Foreskin fibroblast (primary cell): ENCODE measurements at places on chromosomes 5 and 9.

- DNase-seq: no peak
Observed at GRCh38 chr5:177526791-177527190, 10.0 kb upstream of the DDX41 start.

DNA sequence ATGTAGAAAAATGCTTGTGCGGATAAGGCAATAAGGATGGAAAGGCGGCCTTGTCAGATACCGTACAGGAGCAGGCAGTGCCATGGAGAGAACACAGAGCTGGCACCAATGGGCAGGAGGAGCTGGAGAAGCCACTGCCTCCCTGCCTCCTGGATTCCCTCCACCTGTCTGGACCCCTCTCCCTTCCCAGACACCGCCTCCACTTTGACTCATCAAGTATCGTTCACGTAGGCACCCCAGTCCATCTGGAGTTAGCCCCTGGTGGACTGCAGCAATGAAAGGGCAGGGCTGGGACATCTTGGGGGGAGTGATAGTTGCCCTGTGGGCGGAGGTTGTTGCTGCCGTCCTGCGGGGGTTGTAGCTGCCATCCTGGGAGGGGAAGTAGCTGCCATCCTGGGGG, 232.0 kb downstream of the ROR2 start:
- DNase-seq: no peak

DNA sequence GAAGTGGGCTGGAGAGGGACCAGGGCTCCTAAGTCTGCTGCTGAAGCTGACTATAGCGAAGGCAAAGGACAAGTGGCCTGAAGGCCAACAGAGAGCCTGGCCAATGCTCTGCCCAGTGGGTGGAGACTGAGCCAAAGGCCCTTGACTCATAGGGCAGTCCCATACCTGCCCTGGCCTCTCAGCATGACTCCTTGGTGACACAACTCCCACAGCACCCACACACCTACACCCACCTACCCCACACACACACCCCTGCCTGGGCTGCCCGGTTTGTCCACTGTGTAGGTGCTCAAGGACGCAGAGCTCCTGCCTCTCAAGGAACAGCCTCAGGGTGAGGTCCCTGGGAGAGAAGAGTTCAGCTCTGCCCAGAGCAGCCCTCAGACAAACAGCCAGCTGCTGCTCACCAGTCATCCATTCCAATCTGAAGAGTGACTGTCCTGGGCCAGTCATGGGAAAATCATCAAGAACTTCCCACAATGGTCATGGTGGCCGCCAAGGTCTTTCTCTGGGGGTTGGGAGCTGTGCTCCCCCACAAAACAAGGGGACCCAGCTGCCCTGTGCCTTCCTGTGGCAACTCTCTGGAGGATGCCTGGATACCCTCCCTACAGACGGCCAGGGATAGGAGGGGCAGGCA, 5.0 kb downstream of the TNIP1 start:
- no peak for DNase-seq

- no peak for DNase-seq
Observed at GRCh38 chr9:84811072-84811750, 141.7 kb downstream of the NTRK2 start.

DNA sequence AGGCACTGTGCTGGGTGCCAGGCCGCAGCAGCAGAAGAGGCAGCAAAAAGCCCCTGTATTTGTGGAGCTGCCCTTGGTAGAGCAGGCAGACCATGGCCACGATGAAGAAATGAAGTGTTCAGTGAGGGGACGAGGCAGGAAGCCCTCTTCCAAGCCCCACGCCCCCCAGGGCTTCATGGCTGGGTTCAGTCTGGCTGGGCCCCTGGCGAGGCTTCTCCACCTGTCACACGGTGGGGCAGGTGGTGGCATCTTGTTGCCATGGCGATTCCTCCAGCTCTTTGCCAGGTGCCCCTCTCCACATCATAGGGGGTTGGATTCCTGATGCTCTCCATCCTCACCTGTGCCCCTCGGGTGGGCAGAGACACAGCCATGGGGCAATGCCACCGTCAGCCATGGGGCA, 21.5 kb downstream of the ADGRD2 start:
- DNase-seq: no peak

GRCh38 chr5:176741561-176742211, 68.7 kb upstream of the UNC5A start:
- no peak for DNase-seq

GRCh38 chr5:179294131-179294780, 51.0 kb downstream of the ADAMTS2 start:
- no peak for DNase-seq

- DNase-seq: peak; percentile 42
Observed at GRCh38 chr9:96382175-96382574, 1.3 kb downstream of the SLC35D2 start.

GRCh38 chr5:24854350-24854749, 209.6 kb upstream of the CDH10 start:
- no peak for DNase-seq

- DNase-seq: no peak
Observed at GRCh38 chr9:69885474-69885929, 64.9 kb downstream of the CFAP95 start.

DNA sequence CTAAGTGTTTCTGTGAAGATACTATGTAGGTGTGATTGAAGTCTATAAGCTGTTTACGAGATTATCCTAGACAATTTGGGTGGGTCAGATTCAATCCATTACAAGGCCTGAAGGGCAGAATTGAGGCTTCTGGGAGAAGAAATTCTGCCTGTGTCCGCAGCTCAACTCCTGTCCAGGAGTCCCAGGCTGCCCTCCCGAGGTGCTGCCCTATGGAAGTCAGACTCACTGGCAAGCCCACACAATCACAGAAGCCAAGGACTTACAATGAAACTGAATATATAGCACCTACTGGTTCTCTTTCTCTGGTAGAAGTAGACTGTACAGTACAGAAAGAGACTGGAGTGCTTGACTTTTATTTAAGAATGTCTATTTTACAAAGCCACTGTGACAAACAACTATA, 74.5 kb downstream of the EPB41L4A start:
- no peak for DNase-seq

DNA sequence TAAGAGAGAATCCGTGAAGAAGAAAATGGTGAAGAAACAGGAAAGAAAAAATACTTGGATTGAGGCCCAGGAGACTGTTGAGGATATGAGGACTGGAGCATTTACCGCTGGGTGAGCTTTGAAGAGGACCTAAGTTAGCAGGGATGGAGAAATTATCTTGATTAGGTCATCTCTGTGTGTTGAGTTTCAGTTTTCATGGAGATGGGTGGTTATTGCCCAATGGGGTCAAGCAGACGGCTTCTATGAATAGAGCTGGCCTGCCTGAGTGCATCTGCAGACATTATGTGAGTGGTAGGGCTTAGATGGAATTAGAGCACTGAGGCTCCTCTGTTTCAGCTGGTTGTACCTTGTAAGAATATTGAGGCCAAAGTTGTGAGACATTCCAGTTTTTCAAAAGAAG, 245.4 kb upstream of the FBXL7 start:
- DNase-seq: peak; percentile 76

GRCh38 chr5:15993919-15994318, 185.7 kb downstream of the MARCHF11 start:
- no peak for DNase-seq

GRCh38 chr5:118095115-118095514, 893.2 kb downstream of the DTWD2 start:
- peak; percentile 1 for DNase-seq

DNA sequence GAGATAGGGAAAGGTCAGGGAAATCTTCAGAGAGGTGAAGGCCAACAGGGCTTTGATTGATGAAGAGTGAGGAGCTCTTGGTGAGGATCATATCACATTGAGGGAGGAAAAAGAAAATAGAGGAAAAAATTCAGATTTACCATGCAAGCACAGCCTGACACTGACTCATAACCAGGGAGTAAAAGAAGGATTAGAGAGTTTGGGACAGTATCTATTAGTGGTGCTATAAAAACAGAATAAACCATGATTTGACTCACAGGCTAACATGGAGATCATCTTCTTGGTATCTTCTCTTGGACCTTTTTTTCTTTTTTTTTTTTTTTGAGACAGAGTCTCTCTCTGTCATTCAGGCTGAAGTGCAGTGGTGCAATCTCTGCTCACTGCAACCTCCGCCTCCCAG, 44.4 kb downstream of the MUSK start:
- no peak for DNase-seq

DNA sequence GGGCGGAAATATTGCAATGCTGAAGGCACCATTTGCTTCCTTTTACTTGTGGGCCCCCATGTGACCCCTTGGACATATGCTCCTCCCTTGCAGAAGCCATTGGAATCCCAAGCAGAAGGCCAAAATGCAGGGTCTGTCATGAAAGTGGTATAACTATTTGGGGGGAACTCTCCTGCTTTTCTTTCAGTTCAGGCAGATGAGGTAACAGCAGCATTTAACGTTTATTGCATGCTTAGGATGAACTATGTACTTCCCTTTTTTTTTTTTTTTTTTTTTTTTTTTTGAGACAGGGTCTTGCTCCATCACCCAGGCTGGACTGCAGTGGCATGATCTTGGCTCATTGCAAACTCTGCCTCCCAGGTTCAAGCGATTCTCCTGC, 7.8 kb downstream of the FOXI1 start:
- no peak for DNase-seq

- peak; percentile 29 for DNase-seq
Observed at GRCh38 chr5:96331210-96331609, 101.8 kb downstream of the PCSK1 start.

- DNase-seq: peak; percentile 80
Observed at GRCh38 chr5:109316634-109317033, 93.1 kb downstream of the PJA2 start.

- DNase-seq: no peak
Observed at GRCh38 chr9:19117039-19117716, 10.1 kb downstream of the PLIN2 start.

DNA sequence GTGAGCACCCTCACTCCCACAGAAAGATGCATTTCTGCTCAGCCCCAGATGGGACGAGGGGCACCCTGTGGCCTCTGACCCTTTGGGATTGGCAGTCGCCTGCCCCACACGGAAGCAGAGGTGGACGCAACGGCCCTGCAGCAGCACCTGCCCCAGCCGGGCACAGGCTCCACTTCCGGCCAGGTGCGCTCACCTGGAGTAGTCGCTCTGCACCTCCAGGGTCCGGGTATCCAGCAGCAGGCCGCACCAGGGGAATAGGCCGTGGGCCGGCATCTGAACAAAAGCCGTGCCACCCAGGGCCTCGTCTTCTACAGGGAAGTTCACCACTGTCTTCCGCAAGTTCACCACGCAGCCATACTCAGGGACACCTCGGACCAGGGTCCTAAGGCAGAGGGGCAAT, 30.7 kb downstream of the TERT start:
- DNase-seq: no peak

- peak; percentile 90 for DNase-seq
Observed at GRCh38 chr9:112097712-112098688, 77.1 kb downstream of the SUSD1 start.

DNA sequence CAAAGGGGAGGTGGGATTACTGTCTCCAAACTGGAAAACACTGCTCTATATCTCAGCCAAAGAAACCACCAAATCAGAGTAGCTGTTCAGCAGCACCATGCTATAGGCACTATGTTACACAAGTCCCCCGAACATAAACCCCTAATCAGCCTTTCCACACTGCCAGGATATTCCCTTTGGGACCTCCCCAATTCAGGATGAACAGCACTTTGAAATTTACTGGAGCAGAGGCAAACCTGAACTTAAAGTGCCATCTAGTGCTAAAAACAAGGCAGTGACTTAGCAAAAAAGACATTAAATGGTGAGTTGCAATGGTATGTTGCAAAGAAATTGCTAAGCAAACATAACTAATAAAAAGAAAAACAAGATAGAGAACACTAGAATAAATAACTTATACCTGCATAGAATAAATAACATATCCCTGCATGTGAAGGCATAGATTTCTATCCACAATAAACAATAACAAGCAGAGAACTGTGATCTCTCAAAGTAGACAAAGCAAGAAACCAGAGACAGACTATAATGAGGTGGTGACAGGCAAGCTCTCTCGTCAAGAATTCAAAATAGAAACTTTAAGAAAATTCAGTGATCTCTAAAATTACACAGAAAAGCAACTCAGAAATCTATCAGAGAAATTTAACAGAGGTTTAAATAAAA, 584.4 kb upstream of the ACO1 start:
- DNase-seq: peak; percentile 2

GRCh38 chr5:160485364-160485969, 63.8 kb downstream of the PTTG1 start:
- DNase-seq: no peak
